Psoas muscle (tissue), 8 donors: ENCODE measurements at places on chromosomes 2 and 18. TPM values are rescaled to one million over a fixed set of nuclear protein-coding genes. Genes with fewer than 3 reads are reported as not detected.

Gene SP5
- 1.0 TPM for total RNA-seq

Gene ACVR1C
- 1.1 TPM for total RNA-seq

Gene FSHR
- total RNA-seq: not detected

DNA sequence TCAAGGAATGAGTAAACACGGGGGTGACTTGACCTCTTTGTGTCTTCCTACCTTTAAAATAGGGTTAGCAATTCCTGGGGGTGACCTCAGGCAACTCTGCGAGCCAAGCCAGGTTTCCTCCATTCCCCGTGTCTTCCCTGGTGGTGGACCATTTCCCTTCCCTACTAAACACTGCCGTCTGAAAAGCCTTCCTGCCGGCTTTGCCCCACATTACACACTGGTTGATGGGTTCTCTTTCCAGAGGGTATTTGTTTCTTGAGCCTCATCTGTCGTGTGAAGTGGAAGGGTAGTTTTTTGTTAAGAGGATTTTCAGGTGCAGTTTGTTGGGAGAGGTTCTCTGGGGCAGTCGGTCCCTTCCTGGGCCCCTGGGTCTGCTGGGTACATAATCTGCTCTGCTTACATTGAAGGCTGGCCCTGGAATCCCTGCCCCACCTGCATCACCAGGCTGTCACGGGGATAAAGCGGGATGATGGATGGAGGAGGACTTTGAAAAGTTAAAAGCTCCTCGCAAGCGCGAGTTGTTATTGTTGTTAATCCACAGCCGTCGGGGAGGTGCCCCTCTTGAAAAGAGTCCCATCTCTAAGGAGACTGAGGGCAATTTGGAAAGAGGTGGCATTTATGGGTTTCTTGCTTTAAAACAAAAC lies 175.4 kb upstream of the SPRED2 start:
- no peak for DNase-seq

Gene CDH2
- 0.27 TPM for total RNA-seq
